K562 (cell line): ENCODE measurements at places on chromosomes 4 and X.

DNA sequence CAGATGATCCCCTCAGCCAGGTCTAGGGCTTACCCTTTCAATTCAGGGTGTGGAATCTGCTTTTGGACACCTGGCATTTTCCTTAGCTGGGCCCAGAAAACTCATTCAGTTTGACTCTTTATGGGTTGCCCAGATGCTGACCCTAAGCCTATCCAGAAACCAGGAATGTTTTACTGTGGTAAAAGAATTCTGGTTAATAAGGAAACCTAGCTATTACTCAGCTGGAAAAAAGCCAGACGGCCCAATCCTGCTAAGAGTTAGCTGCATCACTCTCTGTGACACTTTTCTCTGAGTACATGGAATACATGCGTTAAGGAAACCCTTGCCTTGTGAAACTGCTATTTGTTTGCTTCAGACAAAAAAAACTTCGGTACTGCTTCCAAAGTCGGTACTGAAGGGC, 28.0 kb downstream of the ING2 start:
- no peak for DNase-seq

DNA sequence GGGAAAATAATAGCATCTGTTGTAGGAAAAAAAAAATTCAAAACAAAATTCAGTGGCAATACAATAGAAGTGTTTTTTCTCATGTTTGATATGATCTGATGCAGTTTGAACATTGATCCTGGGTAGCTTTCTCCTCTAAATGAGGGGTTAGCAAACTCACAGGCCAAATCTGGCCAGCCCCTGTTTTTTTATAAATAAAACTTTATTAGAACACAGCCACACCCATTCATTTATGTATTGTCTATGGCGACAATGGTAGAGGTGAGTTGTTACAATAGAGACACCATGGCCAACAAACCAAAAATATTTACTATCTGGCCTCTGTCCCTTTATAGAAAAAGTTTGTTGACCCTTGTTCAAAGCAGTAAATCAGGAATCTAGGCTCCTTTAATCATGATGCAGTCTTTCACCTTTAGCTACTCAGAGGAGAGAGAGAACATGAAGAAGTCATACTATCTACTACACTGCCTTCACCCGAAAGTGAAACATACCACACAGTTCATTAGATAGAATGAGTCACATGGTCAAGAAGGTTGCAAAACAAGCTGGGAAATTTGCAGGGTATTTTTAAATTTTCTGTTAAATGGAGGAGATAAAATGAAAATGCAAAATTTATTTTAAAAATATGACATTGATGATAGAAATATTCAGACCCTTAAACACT, 186.6 kb upstream of the MAOA start:
- no peak for DNase-seq

GRCh38 chr4:185128272-185129119, 14.6 kb upstream of the SLC25A4 start:
- no peak for DNase-seq

DNA sequence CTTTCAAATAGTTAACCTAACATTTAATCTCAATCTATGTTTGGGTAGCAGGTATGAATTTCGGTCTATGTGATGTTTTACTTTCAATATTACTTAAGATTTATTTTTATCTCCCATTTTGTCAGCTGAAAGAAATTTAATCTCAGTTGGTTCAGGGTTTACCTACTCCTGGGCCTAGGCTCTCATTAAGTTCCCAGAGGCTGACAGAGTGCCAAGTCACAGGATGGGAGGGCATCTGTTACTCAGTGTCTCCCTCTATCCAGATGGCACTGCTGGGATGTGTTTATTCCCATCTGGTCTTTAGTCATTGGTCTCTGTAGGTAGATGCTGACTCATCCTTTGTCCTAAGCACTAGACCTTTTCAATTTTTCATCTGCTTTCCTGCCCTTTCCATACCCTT, 129.4 kb upstream of the ARSJ start:
- no peak for DNase-seq

GRCh38 chr4:80265571-80266252, 752 bp upstream of the FGF5 start:
- DNase-seq, result peak; percentile 24

DNA sequence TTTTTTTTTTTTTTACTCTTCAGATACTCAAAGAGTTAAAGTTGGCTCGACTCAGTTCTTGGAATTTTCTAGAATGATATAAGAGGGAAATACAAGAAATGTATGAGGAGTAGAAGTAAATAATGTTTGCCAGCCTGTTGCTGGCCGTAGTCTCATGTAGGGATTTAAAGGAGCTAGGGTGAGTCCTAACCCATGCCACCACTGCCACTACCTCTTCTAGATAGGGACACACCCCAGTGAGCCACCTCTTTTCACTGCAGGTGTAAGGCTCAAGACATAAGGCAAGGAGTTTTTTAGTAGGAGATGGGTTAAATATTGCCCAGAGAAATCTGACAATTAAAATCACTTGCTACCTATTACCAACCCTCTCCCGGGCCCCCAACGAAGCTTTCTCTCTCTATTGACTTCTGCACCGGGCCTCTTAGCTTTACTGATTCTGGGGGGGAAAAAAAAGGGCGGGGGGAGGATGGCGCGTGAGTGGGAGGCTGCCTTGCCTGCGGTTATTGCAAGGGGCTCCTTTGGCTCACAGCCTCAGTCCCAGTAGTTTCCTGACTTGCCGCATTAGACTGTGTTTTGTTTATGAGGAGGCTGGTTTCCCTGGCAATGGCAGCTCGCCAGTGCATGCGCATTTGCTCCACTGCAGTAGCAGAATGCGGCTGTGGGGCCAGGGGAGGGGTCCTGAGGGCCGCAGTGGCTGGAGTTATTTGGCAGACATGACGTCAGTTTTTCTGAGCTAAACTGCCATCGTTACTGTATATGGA, 3.0 kb downstream of the LINC00632 start:
- no peak for DNase-seq
